ENCODE measurements at places on chromosomes 4 and X. TPM values are rescaled to one million over a fixed set of nuclear protein-coding genes. Genes with fewer than 3 reads are reported as not detected.

TMEM184C gene
- 18.0 TPM for total RNA-seq

SGMS2 gene
- 0.32 TPM for total RNA-seq

CORIN gene
- 0.07 TPM for total RNA-seq

KLHL5 gene
- 34.3 TPM for total RNA-seq

CDKL5 gene
- 3.6 TPM for total RNA-seq

F11 gene
- not detected for total RNA-seq

TMPRSS11A gene
- not detected for total RNA-seq

VEGFC gene
- not detected for total RNA-seq

CLNK gene
- total RNA-seq, result 0.12 TPM

CT83 gene
- total RNA-seq, result not detected

SPANXN4 gene
- not detected for total RNA-seq

SMIM10L2A gene
- 0.37 TPM for total RNA-seq

TLL1 gene
- not detected for total RNA-seq

SPATA18 gene
- total RNA-seq, result 0.18 TPM

NRK gene
- not detected for total RNA-seq

FAM9C gene
- total RNA-seq, result not detected

ATP1B4 gene
- not detected for total RNA-seq

Data from T-helper 17 cell (primary cell).